ENCODE measurements at places on chromosomes 1 and 21.

- DNase-seq = no peak
Observed at GRCh38 chr1:248596615-248597014, 885 bp downstream of the OR2T10 start.

GRCh38 chr1:54559771-54560231, 11.8 kb downstream of the ACOT11 start:
- DNase-seq = no peak

GRCh38 chr1:30450148-30450817, 273.1 kb downstream of the MATN1 start:
- DNase-seq = no peak

DNA sequence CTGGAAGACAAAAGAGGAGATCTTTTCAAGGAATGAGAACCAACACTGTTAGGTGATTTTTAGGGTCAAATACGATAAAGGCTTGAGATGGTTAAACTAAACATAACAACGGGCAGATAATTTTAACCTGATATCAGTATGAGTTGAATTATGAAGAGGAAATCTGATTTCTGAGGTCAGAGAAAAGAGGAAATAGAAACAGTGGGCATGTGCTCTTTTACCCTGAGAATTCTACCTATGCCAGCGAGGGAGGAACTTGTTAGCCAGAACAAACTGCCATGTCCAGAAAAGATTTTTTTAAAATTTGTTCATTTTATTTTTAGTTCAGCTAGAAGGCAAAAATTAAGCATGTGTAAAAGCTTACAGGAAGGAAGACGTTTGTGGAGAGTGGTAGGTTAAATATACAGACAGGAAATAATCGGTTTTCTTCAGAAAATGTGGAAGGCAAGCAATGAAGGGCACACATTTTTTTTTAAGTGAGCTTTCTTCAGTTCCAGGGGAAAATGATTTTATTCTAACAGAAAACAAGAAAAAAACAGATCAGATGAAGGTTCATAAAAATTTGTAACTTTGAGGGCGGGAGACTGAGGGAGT, 1745.3 kb downstream of the MRPL39 start:
- DNase-seq = no peak

DNA sequence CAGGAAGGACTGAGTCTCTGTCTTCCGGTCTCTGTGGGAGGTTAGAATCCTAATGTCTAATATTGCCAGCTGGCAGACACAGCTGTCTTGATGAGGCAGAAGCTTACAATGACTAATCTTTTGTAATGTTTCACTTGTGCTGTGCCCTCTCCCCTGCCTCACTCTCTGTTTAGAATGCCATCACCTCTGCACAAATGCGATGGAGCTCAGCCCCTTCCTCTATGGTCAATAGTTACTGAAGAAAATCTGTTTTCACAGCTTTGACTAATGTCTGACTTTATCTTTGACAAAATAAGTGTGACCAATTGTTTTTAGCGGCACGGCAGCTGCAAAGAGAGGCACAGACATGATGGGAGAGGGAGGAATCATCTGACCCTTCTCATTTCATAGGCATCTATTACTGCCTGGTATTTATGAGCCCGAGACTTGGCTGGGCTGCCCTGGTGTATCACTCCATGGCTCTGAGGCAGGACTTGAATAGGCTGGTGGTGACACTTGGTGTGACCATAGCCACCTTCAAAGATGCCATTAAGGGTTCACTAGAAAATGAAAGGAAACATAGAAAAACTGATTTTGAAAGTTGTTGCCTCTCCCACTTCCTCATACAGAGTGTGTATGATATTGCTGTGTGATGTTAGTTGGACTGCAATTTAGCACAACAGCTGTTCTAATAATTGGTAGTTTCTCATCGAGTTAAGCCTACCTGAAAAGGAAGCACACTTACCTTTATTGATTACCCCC, 163.2 kb upstream of the NBPF11 start:
- DNase-seq = no peak

DNA sequence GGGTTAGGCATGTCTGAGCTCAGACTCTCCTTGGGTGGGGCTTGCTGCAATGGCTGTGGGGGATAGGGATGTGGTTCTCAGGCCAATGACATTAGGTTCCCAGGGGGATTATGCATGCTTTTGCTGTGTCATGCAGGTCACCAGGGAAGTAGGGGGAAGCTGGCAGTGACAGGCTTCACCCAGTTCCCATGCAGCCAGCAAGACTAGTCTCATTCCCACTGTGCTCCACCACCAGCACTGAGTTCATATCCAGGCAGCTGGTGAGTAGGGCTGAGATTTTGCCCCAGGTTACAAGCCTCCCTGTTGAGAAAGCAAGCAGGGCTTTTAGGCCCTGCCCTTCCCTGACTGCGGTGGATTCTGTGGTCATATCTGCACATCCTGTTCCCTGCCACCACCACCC, 32.1 kb upstream of the PLA2G5 start:
- DNase-seq = no peak
